Stimulated activated CD4-positive, alpha-beta T cell treated with anti-CD3 and anti-CD28 coated beads, Interleukin-1b, Interleukin-23, amount 100 ng/mL, for 4 hours (primary cell): ENCODE measurements at places on chromosomes 16 and 17.
A peak's percentile ranks its signal among the peaks of the same experiment; 100 is the strongest.

- DNase-seq, result no peak
These were observed 304.1 kb upstream of the C16orf82 start for GRCh38 chr16:26762594-26762993.

DNA sequence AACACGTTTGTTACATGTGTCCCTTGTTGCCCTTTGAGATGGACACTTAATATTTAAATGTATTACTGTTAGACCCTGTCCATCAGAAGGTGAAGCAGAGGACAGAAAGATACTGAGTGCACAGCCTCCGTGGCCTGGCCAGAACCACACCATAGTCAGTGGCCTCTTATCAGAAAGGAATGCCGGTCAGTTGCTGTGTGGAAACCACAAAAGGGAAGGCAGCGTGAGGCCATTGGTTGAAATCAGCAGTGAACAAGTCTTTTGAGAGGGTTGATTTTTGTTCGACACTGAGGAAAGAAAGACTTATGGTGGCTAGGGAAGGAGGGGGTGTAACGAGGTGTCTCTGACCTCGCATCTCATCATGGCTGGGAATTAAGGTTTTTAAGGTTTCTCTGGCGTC lies 85.4 kb upstream of the CLEC18A start:
- no peak for DNase-seq

DNA sequence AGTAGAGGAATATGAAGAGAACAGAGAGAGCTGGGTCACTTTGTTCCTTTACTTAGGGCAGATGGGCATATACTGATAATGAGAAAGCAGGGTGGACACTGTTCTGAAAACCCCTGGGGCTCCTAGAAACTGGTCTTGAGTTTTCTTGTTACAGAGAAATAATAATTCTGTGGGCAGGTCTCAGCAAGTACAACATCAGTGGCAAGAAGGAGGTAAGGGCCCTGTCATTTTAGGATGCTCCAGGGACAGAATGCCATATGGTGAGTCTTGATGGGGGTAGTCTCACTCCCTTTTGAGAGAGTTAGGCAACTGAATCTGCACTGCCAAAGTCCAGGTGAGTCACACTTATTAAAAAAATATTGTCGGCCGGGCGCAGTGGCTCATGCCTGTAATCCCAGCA lies 102.3 kb downstream of the KCNJ2 start:
- no peak for DNase-seq

- no peak for DNase-seq
These were observed 398.8 kb downstream of the HS3ST3B1 start for GRCh38 chr17:14699574-14700185.

DNA sequence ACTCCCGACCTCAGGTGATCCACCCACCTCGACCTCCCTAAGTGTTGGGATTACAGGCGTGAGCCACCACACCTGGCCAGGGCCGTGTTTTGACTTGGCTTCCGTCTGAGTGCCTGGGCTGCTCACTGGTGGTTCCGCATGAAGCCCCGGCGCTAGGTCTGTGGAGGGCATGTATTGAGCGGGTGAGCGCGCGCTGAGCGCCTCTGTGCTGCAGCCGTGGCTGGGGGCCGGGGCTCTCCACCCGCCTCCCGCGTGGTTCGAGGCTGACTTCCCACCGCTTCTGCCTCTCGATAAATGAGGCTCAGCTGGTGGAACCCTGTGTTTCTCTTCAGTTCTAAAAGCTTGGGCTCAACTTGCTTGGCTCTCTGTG lies 38.9 kb upstream of the ATP2A3 start:
- DNase-seq, result no peak

GRCh38 chr17:69047368-69048263 lies 13.1 kb downstream of the ABCA9 start:
- no peak for DNase-seq

DNA sequence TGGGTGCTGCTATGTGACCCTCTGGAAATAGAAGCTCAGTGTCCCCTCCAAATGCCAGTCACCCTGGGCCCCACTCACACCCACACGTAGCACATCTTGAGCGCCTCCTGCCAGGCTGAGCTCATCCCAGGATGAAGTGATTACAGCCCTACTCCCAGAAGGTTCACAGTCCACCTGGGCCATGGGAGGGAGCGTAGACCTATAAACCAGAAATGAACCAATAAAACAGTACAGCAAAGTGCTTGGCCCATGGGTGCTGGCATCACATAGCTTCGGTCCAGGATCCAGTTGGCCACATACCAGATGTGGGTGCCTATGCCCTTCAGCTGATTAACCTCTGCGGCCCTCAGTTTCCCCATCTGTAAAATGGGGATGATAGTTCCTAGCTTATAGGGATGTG lies 2.2 kb upstream of the BICDL2 start:
- DNase-seq, result no peak

DNA sequence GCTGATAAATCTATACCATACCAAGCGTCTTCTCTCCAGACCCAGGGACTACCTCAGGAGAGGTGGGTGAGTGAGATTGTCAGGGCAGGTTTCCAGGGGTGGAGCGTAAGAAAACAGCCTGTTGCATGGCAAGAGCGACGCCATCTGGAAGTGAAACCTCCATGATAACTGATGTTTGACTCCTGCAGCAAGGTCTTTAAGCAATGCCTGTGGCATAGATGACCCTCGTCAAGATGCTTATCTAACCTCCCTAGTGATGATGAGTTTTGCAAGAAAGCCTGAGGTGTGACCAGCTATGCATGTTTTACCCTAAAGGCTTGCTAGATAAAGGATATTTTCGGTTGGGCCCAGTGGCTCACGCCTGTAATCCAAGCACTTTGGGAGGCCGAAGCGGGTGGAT lies 71.6 kb downstream of the GSG1L start:
- DNase-seq, result no peak

DNA sequence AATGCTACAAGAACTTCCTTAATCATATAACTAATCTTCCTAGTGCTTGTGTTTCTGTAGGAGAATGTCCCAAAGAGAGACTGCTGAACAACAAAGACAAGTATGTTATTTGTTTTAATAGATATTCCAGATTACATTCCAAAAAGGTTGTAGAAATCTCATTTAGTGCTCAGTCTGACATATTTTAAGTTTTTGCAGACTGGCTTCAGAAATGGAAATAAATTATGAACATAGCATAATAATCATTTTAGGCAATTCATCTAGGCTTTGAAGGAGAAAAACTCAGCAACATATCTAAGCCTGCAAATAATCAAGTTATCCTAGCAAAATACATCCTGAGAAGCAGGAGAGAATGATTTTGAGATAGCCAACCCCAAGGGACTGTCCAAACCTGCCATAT lies 171.6 kb upstream of the CDH5 start:
- no peak for DNase-seq

- DNase-seq, result no peak
These were observed 4.6 kb upstream of the GSE1 start for GRCh38 chr16:85608515-85608885.

- DNase-seq, result no peak
These were observed 17.7 kb upstream of the CORO6 start for GRCh38 chr17:29640413-29640812.

DNA sequence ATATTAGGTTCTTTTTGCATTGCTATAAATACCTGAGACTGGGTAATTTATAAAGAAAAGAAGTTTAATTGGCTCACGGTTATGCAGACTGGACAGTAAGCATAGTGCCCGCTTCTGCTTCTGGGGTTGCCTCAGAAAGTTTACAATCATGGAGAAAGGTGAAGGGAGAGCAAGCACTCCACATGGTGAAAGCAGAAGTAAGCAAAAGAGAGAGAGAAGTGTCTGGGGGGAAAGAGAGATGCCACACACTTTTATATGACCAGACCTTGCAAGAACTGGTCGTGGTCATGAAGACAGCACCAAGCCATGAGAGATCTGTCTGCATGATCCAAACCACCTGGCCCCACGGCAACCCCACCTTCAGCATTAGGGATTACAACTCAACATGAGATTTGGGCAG lies 45.4 kb downstream of the KCNJ16 start:
- no peak for DNase-seq

DNA sequence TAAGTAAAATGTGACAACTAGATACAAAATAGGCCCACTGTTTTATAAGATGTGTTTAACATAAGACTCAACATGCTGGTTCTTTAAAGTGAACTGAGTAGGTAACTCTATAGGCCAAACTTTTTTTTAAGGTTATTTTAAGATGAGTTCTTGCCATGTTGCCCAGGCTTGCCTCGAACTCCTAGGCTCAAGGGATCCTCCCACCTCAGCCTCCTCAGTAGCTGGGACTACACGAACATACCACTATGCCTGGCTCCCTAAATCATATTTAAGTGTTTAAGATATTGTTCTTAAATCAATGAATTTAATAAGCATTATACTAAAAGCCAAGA lies 69.9 kb downstream of the USP32 start:
- DNase-seq, result no peak

DNA sequence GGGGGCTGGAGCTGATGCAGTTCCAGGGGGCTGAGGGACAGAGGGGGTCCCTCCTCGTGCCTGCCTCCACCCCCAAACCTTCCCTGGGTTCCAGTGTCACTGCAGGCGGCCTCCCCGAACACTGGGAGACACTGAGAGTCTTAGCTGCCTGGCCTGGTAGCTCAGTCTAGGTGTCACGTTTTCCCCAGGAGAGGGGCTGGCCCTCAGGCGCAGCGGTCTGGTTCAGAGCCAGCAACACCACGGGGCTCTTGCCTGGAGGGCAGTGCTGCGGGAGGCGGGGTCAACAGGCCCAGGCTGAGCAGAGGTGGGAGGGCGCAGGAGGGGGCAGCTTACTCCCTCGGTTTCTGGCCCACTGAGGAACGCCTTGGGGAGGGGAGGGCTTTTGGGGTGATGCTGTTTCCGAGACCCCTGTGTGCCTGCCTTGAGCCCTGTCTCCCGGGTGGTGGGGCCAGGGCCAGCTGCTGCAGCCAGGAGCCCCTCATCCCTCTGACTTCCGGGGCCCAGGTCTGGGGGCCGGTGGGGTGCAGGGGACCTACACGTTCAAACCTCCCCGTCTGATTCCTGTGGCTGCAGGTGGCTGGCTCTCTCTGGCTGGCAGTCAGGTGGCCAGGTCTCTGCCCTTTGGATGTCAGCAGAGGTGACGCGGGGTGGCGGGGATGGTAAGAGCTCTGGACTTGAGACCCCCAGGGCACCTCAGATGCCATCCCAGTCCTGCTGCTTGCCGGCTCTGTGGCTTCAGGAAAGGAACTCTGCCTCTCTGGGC lies 89.3 kb upstream of the GSE1 start:
- DNase-seq, result no peak

DNA sequence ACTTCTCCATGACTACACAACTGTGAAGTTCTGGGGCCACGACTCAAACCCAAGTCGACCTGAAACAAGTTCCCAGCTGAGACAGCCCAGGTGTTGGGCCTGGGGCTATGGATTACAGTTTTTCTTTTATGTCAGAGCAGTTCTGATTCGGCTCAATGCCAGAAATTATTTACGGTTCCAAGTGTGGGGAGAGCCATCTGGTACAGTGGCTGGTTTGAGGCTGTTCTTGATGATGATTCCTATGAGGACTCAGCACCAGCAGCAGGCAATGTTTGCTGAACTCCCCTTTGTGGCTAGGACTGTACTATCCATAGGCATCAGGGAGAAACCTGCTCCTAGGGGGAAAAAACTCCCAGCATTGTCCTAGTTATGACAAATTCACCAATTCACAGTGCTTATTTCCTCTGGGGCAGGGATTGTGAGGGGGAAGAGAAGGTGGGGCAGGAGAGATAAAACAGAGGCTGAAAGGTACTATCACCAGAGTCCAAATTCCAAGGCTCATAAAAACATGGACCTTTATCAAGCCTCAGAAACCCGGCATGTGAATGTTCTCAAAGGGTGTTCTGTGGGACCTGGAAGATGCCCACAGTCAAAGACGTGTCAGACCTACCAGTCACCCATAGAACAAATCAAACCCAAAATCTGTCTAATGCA lies 18.2 kb upstream of the CMTM4 start:
- no peak for DNase-seq

DNA sequence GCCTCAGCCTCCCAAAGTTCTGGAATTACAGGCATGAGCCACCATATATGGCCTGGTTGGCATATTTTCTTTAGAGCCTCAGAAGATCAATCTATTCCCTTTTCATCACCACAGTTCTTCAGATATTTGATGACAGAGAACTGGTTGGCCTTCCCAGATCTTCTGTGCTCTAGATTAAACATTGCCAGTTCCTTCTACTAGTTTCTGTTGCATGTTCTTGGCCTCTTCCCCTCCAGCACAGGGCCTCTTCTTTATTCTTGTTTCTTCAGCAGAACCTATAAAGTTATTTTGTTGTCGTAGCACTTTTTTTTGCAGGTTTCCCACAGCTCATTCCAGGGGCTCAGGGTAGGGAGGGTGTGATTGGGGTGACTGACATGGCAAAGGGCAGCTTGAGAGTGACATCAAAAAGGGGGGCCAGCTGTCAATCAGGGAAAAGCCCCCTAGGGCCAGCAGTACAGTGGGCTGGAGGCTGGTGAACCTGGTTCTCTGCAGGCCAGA lies 9.3 kb downstream of the CHD9 start:
- DNase-seq, result no peak

- DNase-seq, result peak; percentile 34
These were observed 5.3 kb downstream of the RPL13 start for GRCh38 chr16:89565506-89566372.

GRCh38 chr17:45220079-45220478 lies 1.6 kb upstream of the FMNL1 start:
- DNase-seq, result no peak

DNA sequence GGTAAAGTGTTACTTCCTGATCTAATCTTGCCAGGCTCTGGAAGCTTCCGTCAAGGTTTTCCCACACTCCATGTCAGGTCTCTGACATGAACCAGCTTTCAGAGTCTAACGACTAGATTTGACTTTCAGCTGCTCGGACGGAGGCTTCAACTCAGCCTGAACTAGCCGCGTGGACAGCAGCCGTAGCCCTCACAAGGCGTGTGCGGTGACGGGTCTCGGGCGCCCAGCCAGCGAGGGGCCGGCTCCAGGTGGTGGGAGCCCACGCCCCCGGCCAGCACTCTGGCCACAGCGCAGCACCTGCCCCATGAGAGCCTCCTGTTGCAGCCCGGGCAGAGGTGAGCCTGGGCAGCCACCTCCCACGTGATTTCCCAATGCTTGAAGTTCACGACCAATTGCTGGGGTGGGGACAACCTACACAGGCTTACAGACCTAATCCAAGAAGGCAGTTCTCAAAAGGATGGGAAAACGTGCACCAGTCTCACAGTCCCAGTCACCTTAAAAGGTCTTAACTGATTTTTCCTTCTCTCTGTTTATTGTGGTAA lies 45.5 kb downstream of the TBC1D16 start:
- no peak for DNase-seq

GRCh38 chr17:80164185-80164584 lies 5.6 kb upstream of the CARD14 start:
- DNase-seq, result no peak

GRCh38 chr17:67689534-67690177 lies 28.1 kb upstream of the NOL11 start:
- peak; percentile 47 for DNase-seq
